RPMI8226 (cell line): ENCODE measurements at places on chromosomes 12 and 14.

GRCh38 chr12:64729909-64730587, 29.2 kb downstream of the GNS start:
- peak; percentile 45 for DNase-seq

DNA sequence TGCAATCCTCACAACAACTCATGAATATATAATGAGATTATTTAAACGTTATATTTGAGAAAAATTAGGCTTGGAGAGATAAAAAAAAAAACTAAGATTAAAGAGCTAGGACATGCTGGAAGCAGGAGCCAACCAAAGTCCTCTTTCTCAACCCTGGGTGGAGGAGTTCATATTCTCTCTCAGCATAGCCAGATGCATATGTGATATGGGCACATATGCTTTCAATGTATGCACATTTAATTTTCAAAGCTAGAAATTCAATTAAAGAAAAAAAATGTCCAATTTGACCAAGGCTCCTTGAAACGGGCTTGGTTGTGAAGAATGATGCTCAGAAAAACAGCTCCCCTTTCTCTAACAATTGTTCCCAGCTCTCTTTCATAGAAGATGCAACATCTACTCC, 61.9 kb upstream of the GRIP1 start:
- no peak for DNase-seq

GRCh38 chr12:109483346-109483745, 5.9 kb downstream of the UBE3B start:
- DNase-seq, result no peak

- peak; percentile 79 for DNase-seq
These were observed 57.5 kb downstream of the CALM1 start for GRCh38 chr14:90454041-90455000.

- no peak for DNase-seq
These were observed 23.4 kb upstream of the CTDSP2 start for GRCh38 chr12:57869927-57870318.

DNA sequence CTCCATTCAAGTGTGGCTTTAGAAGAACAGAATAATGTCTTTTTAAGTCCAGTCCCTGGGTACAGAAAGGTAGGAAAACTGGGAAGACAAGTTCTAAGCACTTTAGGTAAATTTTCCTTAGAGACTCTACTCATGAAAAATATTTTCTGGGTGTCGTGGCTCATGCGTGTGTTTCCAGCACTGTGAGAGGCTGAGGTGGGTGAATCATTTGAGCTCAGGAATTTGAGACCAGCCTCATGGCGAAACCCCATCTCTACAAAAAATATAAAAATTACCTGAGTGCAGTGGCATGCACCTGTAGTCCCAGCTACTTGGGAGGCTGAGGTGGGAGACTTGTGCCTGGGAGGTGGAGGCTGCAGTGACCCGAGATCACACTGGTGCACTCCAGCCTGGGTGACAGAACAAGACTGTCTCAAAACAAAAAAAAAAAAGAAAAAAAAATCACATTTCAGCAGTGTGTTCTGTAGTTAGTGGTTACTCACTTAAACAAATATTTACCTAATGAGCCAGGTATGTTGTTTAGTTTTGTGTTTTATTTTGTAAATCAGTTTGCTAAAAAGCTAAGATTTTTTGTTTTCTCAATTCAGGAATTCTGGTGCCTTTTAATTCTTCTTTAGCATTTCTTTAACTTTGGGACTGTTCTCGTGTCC, 52.3 kb upstream of the RD3L start:
- DNase-seq, result no peak

- DNase-seq, result no peak
These were observed 3.5 kb downstream of the FMNL3 start for GRCh38 chr12:49703647-49704137.

- no peak for DNase-seq
These were observed 12.0 kb upstream of the SLC2A14 start for GRCh38 chr12:7884689-7885088.

DNA sequence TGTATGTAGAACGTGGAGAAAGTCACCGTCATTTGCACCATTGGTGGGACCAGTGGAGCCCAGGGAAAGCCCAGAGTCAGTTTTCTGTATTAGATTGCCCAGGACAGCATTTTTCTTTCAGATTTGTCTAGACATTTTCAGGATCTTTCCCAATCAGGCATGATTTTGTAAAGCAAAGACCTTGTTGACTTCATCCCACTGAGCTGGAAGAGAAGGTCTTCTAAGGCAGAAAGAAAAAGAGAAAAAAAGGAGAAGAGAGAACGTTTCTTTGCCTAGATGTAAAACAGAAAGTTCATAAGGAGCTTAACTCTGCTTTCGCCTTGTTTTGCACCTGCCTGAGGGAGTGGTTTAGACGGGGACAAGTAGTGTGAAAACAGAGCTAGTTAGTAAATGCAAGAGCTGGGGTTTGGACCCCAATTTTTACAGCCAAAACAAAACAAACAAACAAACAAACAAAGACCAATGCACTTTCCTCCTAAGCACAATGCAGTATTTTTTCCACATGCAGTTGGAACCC, 273.1 kb downstream of the ZFP36L1 start:
- DNase-seq, result no peak

- no peak for DNase-seq
These were observed 997 bp downstream of the PLEKHG7 start for GRCh38 chr12:92703786-92704185.

DNA sequence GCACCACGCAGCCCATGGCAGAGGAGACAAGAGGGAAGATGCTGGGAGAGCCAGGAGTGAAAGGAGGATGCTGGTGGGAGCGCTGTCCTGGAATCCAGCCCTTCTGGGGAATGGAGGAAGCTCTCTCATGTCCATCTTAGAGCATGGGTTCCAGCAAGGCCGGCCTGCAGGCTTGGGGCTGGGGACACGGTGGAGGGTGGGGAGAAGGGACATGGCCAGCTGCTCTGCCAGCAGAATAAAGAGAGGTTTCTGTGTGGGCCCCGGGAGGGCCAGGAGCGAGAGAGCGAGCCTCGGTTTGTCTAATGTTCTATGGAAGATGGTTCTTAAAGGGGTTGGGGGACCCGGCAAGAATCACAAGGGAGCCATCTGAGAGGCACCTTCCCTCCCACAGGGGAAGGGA, 60.2 kb downstream of the RIMBP2 start:
- no peak for DNase-seq

GRCh38 chr14:23681337-23681736, 45.2 kb downstream of the DHRS2 start:
- no peak for DNase-seq

DNA sequence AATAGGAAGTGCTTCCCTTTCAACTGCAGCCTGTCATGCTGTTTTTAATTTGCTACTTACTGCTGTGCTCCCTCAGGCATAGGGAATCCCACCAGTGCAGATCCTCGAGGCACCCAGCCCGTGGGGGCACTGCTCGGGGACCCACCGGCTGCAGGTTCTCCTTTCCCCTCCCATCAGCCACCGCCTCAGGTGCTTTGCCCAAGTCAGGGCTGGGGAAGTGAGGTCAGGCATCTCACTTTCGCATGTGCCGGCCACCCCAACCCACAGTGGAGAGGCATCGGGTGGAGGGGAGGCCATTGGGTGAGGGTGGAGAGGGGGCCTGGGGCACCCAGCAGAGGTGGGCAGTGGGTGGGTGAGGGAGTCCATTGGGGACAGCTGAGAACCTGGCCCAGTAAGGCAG, 41.9 kb upstream of the MAX start:
- DNase-seq, result no peak
